ENCODE measurements at places on chromosomes 1 and 21.

GRCh38 chr1:236159704-236160539, 17.6 kb downstream of the GPR137B start:
- no peak for DNase-seq

DNA sequence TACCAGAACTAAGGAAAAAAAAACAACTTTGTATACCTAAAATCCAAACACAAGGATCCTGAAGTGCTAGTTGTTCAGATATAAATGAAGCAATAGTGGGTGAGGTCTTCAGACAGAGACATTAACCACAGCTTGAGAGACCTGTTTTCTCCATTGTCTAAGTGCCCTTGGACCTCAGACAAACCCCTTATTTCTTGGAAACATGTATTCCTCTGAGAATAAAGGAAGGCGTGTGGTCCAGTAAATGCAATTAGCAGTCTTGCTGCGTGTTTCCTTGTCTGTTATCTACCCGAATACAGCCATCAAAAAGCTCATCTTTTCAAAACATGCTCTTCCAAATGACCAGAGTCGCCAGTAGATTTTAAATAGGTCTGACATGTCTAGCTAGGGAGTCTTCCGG, 291.1 kb upstream of the NFIA start:
- DNase-seq = no peak

DNA sequence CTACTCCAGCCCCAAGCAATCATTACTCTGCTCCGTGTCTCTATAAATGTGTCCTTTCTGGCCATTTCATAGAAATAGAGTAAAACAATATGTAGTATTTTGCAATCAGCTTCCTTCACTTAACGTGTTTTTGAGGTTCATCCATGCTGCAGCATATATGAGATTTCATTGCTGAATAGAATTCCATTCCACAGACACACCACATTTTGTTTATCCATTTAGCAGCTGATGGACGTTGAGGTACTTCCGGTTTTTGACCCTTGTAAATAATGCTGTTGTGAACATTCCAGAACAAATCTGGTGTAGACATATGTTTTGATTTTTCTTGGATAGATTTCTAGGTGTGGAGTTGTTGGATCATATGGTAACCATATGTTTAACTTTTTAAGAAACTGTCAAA, 30.7 kb downstream of the ADAM30 start:
- no peak for DNase-seq

DNA sequence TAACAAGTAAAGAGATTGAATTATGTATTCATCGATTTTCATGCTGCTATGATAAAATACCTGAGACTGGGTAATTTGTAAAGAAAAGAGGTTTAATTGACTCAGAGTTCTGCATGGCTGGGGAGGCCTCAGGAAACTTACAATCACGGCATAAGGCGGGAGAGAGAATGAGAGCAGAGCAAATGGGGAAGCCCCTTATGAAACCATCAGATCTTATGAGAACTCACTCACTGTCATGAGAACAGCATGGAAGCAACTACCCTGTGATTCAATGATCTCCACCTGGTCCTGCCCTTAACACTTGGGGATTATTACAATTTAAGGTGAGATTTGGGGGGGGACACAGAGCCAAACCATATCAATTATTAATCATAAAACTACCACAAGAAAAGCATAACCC, 3.3 kb upstream of the GBP3 start:
- DNase-seq = no peak

- DNase-seq = no peak
These were observed 3.6 kb upstream of the CYB561D1 start for GRCh38 chr1:109490029-109490933.

DNA sequence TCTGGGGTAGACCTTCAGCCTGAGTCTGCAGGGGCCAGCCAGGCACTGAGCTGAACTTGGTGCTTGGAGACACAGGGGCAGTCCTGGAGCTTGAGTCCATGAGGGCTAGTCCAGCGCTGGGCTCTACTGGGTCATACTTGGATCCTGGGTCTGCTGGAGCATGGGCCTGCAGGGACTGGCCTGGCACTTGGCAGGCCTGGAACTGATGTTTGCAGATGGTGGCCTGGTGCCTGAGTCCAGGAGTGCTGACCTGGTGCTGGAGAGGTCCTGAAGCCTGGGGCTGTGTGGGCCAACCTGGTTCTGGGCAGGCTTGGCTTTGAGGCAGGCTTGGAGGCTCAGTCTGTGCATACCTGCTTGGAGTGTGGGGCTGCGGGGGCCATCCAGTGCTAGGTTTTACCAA, 143.4 kb upstream of the DSCAM start:
- no peak for DNase-seq

DNA sequence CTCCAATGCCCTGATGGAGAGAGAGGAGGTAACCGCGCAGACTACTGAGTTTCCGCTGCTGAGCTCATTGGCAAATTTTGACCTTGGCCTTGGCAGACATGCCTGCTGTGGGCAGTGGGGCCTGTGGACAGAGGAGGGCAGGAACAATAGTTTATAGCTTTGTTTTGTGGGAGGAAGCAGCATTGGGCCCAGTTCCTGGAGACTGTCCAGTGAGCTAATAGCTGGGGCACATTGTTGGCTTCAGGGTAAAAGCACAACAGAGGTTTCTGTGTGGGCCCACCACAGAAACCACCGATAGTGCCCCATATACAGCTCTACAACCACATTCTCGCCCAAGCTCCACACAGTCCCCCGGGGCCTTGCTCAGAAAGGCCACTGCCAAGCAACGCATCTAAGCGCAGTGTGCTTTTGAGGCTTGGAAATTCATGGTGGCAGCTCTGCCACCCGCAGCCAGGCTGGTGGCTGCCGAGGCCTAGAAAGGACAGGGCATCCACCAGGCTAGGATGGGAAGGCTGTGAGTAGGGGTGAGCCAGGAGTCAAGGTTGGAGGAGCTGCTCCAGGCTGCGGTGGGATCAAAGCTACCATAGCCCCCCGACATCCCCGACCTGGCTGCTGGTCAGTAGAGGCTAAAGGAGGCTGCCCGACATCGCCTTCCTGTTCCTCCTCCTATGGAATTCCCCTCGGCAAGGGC, 43.2 kb downstream of the NEK2 start:
- no peak for DNase-seq

DNA sequence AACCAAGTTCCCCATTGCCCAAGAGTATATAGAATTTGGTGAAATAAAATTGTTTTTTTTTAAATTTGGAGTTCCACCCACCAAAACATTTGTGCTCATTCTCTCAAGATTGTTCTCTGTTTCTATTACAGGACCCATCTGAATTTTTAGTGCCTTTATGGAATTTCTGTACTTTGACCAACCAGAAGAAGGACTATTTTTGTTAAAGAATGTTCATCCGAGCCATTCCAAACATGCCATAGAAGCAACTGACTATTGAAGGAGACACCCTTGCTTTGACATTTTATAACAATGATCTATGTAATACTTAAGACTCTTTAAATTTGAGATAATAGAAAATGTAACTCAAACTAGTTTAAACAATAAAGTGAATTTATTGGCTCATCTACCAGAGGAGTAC, 655.7 kb upstream of the ADAMTS5 start:
- no peak for DNase-seq

DNA sequence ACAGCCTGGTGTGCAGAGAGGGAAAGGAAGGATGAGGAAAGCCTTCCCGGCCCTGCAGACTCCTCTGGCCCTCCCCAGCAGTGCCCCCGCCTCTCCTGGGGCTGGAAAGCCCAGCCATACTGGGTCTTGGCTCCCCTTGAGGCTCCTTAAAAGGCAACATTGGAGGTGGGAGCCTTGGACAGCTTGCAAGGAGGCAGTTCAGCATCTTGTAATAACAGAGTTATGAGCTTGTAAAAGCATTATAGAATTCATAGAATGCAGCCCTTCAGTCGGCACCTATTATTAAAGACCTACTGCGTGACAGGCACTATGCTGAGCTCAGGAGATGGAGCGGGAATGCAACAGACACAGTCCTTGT, 4.2 kb downstream of the TINAGL1 start:
- no peak for DNase-seq

DNA sequence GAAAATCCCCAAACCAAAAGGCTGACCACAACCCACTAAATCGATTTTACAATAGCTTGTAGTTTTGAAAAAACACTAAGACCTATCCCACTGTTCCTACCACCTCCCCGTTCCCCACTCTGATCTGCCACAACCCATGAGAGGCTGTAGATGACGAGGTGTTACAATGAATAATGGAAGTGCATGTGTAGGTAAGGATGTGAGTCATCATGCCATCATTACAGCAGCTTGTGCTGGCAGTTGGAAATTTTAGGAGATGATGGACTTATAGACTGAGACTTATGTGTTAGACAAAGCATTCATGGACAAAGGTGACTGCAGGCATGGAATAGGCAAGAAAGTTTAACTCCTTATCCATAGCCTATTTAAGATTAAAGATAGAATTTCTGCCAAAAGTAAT, 184.7 kb upstream of the CACYBP start:
- DNase-seq = no peak

DNA sequence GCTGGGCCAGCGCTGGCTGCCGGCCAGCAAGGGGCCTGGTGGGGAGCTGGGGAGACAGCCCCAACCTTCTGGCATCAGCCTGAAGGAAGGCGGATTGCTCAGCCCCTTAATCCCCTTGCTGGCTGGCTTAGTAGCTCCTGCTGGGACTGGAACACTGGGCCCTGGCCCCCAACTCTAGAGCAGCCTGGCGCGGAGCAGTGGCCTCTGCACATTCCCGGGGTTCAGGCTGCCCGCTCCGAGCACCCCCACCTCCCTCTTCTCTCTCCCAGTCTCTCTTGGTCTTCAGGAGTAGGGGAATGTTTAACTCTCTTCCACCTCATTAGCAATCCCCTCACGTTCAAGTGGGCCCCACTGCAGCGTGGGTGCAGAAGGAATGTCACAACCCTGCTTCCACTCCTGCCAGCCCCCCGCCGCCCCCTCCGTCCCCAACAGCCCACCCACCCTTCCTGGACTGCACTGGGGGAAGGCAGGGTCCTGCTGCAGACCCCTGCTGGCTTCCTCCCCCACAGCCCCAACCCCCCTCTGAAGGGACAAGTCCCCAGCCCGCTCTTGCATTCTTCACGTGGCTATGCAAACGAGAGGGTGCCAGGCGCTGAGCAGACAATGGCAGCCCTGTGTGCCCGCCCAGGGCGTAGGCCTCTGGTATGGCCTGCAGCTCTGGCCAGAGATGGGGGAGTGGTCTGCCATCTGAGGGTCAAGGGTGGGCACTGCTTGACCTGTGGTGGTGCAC, 980 bp upstream of the CLDN19 start:
- DNase-seq = no peak

DNA sequence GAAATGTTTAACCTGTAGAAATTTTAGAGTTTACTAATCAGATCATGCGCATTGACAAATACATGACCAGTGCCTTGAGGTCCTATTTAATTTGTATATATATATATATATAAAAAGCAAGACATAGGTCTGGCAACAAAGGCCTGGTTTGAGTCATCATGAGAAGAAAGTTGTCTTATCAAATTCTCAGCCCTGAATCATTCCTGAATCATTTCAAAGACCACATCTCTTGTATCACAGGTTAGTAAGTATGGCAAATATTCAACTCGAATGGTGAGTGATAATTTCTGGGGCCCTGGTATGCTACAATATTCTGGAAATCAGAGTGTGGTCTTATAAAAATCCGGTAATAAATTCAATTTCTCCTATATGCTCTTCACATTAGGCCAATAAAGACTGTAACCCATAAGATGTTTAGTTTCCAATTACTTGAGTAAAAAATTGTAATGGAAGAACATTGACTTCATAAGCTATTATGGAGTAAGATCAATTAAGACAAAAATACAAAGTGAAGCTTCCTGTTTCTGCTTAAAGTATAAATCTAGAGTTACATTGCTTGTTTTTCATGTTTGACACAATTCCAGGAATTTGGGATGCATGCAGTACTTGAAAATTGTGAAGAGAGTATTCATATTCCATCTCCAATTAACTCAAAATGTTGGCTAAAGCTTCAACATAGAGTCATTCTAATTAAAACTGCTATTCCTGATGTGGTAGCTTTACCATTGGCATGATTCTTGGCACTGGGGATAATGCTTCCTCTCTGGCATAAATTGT, 309.4 kb downstream of the BRINP3 start:
- DNase-seq = no peak

DNA sequence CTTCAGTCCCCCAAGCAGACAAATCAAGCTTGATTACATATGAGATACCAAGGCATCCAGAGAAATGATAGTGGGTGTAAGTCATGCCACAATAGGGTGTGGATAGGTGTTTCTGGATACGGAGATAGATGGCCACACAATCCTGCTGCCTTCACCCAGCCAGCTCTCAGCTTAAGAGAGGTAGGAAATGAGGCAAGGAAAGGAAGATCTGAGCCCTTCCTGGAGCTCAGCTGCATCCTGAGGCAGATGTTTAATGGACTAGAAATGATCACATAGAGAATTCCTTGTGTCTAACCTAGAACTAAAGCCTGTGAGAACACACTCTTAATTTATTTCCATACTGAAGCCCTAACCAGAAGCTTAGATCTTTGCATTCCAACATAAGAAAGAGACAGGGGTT, 210.3 kb downstream of the ST6GALNAC3 start:
- no peak for DNase-seq

GRCh38 chr1:6244401-6245049, 546 bp downstream of the HES3 start:
- DNase-seq = no peak

DNA sequence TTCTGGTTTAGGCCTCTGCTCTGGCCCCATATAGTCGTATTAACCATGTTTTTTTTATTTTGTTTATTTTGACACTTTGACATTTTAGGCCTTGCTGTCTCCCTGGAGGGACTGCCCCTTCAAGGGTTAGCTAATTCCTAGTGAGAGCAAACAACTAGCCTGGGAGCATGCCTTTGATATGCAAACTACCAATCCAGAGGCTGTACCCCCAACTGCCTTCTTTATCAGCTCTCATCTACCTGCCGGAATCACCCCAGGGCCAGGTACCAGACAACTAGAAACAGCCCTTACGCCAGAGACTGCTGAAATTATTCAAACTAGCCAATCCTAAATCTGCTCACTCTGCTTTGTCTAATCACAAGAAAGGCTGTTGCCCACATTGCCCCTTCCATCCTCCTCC, 13.0 kb upstream of the ST6GALNAC5 start:
- DNase-seq = no peak

DNA sequence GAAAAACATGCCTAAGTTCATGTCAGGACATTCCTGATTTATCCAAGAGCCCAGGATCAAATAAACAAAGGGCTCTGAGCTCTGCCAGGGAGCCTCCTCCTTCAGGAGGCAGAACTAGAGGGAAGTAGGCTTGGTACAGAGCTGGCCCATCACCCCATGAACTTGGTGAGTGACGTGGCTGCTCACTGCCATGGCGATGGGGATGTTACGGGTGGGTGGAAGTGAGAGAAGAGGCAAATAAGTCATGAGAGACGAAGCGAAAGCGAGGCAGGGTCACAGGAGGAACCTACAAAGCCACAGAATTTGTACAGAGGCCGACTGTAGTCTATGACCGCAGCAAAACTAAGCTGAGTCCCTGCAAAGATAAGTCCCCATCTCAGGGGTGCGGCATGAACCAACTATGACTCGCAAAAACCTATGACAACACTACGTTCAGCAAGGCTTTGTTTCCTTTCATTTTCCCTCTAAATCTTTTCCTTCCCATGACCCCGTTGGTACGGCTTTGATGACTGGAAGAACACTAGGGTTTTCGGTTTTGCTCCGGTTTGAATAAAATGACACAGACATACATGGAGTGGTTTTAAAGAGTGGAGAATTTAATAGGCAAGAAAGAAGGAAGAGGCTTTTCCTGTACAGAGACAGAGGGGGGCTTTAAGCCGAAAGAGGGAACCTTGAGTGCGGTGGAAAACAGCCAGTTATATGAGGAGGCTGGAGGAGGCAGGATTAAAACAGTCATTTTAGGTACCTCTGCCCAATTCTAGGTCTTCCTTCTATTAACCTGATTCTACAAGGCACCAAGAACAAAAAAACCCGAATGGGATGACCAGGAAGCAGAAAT, 74.1 kb downstream of the CD46 start:
- DNase-seq = no peak
